ENCODE measurements at places on chromosomes 2 and 18.

GRCh38 chr18:21489119-21489750 lies 111.3 kb downstream of the ESCO1 start:
- no peak for DNase-seq

GRCh38 chr2:231701456-231702373 lies 6.6 kb upstream of the PTMA start:
- no peak for DNase-seq

GRCh38 chr2:216070195-216070594 lies 11.4 kb downstream of the PECR start:
- DNase-seq: no peak

GRCh38 chr18:77046409-77046808 lies 86.2 kb downstream of the MBP start:
- no peak for DNase-seq

DNA sequence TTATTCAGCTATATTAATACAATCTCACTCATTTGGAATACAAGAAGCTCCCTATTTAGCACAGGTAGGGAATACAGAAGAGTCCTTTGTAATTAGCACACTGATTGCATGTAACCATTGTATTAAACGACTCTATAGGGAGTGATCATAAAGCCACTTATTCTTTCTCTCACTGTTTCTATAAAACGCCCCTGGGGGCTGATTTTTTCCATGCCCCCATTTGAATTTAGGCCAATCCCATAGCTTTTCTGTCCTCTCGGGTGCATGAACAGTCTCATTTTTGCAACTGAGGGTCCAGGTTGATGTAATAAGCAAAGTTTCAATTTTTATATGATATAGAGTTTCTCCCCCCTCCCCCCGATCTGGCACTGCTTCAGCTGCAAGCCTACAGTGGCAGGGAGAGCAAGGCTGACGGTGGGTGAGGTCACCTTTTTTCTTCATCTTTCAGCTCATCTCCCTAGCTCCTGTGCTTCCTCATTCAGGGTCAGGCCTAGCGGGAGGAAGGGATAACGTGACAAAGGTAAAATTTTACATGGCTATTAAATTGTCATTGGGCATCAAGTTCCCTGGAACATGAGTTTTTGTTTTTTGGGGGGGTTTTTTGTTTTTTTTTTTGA lies 45.7 kb downstream of the GAD1 start:
- no peak for DNase-seq

GRCh38 chr2:54638774-54639187 lies 84.7 kb upstream of the EML6 start:
- no peak for DNase-seq

DNA sequence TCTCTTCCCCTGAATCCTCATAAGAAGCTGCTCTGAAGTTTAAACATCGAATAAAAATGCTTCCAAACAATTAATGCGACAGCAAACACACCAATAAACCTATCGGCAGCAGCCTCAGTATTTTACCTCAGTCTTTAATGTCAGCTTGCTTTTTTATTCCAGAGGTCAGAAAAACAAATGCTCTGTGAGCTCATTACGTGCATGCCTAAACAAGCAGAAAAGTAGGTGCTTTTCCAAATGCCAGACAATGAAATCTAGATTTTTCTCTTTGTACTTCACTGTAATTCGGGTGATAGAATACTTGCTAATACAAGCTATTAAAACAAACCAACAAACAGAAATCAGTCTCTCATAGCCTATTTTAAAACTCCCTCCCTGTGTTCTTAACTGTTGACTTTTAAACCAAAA lies 381.5 kb downstream of the NRXN1 start:
- no peak for DNase-seq

- DNase-seq: no peak
Observed at GRCh38 chr18:69885841-69886531, 61.7 kb downstream of the CD226 start.

- no peak for DNase-seq
Observed at GRCh38 chr2:202704248-202704647, 69.5 kb downstream of the FAM117B start.

- DNase-seq: no peak
Observed at GRCh38 chr2:27158468-27158867, 9.7 kb downstream of the TCF23 start.

GRCh38 chr18:32346671-32347070 lies 124.0 kb downstream of the GAREM1 start:
- no peak for DNase-seq

- DNase-seq: no peak
Observed at GRCh38 chr2:235839974-235840373, 328.2 kb downstream of the GBX2 start.

- DNase-seq: no peak
Observed at GRCh38 chr18:72637299-72637698, 93.2 kb upstream of the CBLN2 start.

DNA sequence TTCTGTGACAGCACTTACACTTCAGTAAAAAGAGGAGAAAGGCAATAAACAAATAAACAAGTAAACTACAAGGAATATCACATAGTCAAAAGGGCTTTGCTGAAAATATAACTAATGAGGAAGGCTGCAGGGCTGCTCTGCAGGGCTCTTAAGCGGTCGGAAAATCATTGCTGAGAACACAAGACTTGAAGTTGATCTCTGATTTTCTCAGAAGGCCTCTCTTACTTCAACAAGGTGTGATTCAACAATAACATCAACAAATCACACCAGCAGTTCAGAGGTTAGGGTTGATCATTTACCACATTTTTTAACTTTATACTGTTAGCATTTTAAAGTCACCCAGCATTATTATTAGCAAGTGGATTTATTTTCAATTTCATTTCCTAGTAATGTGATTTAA lies 215.6 kb downstream of the ARHGAP15 start:
- DNase-seq: no peak

- no peak for DNase-seq
Observed at GRCh38 chr18:52452427-52452826, 112.4 kb downstream of the DCC start.

DNA sequence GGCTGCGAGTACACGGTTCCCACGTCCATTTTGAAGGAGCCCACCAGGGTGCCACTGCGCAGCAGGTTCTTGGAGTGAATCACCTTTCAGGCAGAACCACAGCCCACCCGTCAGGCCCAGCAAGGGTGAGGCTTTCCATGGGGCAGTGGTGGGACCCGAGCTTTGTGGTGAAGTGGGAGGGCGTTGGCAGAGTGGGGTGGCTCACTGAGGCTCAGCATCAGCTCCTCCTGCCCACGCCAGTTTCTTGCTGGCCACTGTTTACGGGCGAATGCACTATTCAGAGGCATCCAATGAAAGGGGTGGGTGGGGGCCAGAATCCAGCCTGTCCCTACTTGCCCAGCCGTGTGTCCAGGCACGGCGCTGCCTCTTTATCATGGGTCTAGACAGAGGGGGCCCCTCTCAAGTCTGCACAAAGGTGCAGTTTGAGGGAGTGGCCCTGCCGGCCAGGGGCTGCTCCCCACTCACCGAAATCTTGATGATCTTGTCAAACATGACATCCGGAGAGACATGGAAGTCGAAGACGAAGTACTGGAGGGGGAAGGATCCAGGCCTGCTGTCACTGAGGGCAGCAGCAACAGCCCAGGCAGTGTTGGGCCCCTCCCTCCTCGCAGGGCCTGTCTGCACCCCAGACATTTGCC lies 11.4 kb upstream of the OTOF start:
- no peak for DNase-seq

DNA sequence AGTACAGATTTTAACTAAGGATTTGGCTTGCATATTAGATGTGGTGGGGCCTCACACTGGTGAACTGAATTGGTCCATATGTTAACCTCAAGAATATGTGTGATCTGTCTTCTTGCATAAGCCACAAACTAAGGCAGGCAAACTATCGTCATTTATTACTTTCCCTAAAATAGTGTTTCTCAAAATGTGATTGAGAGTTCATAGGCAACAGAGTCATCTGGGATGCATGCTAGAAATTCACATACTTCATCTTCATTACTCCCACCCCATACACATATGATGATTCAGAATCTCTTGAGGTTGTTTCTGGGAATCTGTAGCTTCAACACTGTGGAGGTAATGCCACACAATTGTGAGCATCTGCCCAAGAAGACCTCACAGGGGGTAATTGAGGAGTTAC lies 822.8 kb upstream of the CDH2 start:
- DNase-seq: no peak

DNA sequence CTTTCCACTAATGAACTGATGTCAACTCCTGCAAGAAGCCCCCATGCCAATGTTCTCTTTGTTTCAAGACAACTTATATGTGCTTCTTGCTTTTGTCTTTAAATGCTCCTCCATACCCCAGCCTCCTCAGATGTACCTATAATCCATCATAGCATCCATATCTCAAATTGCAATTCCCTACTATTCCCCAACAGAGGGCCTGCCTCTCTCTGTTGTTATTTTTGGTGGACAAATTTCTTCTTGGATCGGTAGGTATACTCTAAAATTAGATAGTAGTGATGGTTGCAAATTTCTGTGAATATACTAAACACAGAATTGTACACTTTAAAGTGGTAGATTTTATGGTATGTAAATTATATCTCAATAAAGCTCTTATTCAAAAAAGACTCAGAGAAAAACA lies 820.1 kb downstream of the METTL4 start:
- DNase-seq: no peak

GRCh38 chr18:9095297-9096006 lies 7.0 kb upstream of the NDUFV2 start:
- DNase-seq: no peak

DNA sequence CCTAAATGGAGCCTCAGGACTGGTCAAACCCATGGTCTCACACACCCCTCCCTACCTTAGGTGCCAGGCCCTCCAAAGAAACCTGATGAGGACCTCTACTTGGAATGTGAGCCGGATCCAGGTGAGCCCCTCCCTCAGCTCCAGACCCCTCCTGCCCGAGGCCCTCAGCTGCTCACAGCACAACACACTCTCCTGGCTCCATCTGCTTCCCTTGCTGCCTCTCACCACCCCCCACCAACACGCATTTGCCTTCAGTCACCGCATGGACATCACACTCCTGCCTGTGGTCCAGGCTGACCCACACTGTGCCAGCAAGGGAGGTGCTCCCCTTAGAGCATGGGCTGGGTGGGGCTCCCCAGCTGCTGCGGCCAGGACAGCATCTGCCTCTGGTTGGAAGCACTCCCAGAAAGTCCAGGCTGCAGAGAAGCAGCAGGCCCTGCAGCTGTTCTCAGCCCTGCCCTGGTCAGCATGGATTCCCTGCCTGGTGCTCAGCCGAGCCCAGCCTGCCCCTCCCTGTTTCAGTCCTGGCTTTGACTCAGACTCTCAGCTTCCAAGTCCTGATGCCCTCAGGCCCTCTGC lies 15.1 kb downstream of the SH2D6 start:
- DNase-seq: no peak

DNA sequence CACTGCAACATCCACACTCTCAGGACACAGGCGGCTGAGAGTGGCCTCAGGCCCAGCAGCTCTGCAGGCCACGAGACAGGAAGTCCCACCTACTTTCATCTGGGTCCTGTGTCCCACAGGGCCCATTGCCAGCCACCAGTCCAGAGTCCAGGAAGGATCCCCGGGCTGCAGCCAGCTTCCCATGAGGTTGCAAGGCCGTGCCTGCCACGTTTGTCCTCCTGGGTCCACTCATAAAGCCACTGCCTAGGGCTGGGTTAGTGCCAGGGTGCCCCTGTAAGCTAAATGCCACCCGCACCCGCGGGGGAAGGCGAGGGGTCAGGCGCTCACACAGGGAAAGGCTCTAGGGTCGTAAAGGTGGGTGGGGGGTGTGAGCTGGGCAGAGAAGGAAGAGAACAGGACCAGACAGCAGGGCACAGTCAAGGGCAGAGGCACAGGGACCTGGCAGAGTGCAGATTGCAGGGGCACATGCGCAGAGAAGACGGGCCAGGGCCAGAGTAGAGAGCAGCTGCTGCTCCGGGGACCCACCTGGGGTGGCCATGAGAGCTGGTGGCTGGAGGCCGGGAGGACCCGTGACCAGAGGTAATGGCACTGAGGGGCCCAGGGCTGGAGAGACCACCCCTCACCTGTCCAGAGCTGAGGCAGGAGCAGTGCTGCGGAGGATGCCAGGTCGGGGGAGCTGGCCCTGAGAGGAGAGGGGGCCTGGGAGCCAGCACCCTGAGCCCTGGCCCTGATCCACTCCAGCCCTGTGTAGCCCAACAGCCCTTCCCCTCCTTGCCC lies 8.0 kb downstream of the AGXT start:
- no peak for DNase-seq

- no peak for DNase-seq
Observed at GRCh38 chr18:73766910-73767515, 380.6 kb downstream of the FBXO15 start.

DNA sequence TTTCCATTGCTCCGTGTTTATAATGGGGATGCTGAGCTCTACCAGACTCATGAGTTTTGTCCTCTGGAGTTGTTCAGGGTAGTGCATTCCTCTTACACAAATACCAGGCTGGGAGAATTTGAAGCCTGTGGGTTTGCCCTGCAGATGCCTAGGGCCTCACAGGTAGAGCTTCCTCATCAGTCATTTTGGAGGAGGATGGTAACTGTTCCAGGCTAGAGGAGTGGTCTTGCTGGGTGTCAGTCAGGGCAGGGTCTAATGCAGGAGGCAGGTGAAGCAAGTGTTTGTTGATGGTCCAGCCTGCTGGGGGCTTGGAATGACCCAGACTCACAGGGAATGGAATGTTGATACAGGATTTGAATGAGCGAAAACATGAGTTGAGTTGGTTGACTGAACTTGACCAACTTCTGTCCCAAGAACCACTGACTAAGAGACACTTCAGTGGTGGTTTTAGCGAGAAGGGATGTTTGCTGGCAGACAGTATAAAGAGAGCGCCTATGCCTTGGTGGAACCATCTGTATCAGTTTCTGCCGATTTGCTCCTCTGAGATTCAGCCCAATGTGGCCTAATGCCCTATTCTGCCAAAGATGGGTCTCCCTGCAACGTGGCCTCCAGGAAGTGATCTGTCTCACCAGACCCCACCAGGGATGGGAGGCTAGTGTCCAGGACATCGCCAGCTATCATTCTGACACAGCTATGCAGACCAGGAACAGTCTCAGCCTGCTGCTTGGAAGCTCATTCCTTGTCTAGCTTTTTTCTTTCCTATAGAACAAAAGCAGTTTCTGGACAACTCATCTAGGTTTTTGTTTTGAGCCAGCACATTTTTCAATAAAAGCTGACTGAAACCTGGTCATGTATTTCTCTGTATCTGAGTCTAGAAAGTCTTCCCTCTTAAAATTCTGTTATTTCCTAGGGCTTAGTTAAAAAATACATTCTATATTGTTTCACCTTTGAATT lies 9.3 kb downstream of the IL1R2 start:
- no peak for DNase-seq

- DNase-seq: no peak
Observed at GRCh38 chr2:236113948-236114347, 54.2 kb downstream of the GBX2 start.

- DNase-seq: no peak
Observed at GRCh38 chr18:44123743-44124142, 556.9 kb upstream of the SETBP1 start.

- no peak for DNase-seq
Observed at GRCh38 chr18:36187826-36188721, 777 bp downstream of the MOCOS start.

- DNase-seq: no peak
Observed at GRCh38 chr2:71256421-71256820, 29.5 kb upstream of the PAIP2B start.

GRCh38 chr2:237952851-237953250 lies 14.0 kb upstream of the UBE2F start:
- DNase-seq: no peak
